Epithelial cell of proximal tubule (primary cell): ENCODE measurements at places on chromosomes 5 and 9.

DNA sequence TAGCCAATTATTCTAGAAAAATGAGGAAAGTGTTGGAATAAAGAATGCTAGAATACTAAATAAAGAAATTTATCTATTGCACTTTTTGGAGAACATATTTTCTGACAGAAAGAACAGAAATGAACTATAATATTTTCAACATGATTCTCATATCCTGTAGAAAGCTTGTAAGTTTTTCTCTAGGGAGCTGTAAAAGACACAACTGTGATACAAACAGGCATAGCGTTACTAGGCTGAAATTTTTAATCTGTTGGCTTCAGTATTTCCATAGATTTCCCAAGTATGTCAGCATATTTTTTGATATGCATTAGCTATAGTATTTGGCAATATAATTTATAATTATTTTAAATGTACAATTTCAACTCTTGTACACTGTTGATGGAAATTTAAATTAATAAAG is 31.3 kb downstream of the ANXA1 start:
- DNase-seq: no peak

- DNase-seq: no peak
Observed at GRCh38 chr9:6655036-6655435, 9.5 kb upstream of the GLDC start.

DNA sequence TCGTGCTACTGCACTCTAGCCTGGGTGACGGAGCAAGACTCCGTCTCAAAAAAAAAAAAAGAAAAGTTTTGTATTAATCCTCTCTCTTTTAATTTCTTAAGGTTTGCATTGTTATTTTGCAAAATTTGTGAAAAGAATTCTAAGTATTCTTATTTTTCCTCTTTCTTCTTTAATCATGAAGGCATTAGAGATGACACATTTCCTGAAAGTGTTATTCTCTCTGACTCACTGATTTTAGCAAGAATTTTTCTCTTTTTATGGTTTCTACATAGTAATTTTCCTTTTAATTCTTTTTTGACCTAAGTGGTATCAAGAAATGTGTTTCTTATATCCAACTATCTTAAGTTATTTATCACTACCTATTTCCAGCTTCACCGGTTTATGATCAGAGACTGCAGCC is 78.0 kb downstream of the NSUN2 start:
- DNase-seq: no peak

- DNase-seq: no peak
Observed at GRCh38 chr5:82386576-82386975, 108.4 kb upstream of the RPS23 start.

DNA sequence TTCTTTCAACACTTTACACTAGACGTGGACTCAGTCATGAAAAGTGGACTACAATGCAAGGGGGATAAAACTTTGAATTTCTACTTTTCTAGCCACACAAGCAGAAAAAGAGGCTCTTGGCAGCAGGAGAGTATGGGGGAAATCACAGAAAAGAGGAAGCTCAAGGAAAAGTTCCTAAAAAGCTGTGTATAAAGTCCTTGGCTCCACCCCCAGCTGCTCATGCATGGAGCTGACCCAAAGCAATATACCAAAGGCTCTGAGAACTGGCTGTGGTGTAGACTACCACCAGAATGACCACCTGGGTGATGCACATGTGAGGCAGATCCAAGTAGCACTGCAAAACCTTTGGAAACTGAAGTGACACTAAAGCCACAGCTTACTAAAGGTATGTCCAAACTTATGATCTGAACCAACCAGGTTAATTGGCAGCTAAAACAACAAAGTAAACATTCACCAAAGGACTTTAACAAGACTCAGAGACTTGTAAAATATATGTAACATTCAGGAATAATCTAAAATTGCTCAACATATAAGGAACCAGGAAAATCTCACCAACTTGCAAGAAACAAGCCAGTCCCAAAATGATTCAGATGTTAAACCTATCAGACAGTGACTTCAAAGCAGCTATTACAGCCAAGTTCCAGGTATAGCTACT is 55.5 kb upstream of the RASGRF2 start:
- DNase-seq: no peak

DNA sequence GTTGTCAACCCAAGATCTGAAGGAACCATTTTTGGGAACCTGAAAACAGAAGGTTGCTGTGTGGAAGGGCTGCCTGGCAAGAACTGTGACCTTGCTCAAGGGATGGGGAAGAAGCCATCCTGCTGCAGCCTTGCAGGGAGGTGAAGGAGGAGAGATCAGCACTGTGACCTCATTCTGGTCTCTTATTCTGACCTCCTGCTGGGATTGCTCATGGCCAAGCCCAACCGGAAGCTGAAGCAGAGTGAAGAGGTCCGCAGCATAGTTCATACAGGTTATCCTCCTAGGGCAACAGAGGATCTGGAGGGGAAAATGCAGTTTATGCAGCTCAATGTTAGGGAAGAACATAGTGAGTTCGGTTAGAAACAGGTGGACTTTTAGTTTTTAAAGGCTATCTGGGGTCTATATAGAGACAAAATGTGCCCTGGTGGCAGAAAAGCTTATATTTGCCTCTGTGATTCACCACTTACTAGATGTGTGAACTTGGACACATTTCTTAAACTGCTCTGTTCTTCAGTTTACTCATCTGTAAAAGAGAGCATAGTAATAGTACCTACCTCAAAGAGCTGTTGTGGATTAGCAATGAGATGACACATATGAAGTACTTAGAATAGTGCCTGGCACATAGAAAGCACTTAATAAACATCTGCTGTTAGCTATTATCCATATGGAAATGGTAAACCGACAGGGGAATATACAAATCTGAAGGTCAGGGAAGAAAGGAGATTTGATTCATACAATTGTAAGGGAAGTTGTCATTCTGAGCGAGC is 57.9 kb upstream of the BNC2 start:
- DNase-seq: peak; percentile 51

DNA sequence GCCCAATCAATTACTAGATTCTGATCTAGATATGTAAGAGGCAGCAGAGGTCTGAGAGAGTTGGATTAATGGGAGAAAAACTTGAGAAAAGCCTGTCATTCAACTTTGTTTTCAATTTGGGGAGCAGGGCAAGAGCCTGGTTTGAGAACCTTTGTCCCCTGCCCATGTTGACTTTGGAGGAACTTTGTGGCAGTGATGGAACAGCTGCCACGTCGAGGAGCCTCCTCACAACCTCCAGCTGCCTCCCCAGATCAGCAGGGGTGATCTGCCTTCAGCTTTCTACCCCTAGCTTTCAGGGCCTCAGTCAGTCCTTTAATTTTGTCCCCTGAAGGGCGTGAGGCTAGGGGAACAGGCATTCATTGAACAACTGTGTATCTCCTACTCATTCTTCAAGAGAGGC is 8.7 kb downstream of the SKP2 start:
- no peak for DNase-seq

- no peak for DNase-seq
Observed at GRCh38 chr9:137603879-137604278, 1.6 kb upstream of the ARRDC1 start.
